Central memory CD8-positive, alpha-beta T cell (primary cell): ENCODE measurements at places on chromosomes 4 and X.

DNA sequence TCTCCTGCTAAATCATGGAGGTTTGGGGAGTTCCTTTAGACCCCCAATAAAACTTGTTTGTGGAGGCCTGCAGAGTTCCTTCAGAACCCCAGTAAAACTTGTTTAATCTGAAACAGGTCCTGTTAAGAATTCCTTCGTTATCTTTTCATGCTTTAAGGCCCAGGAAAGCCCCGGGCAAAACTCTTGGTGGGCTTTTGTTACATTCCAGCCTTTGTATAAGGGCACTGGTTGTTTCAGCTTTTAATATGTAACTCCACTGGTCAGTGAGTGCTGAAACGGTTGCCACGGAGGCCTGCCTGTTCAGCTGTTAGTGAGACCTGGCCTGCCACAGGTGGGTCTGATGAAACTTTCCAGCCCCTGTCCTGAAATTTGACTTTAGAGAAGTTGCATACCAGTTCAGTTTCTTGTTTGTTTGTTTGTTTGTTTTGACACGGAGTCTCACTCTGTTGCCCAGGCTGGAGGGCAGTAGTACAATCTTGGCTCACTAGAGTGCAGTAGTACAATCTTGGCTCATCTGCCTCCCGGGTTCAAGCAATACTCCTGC, 12.4 kb upstream of the DHRSX start:
- DNase-seq = no peak

DNA sequence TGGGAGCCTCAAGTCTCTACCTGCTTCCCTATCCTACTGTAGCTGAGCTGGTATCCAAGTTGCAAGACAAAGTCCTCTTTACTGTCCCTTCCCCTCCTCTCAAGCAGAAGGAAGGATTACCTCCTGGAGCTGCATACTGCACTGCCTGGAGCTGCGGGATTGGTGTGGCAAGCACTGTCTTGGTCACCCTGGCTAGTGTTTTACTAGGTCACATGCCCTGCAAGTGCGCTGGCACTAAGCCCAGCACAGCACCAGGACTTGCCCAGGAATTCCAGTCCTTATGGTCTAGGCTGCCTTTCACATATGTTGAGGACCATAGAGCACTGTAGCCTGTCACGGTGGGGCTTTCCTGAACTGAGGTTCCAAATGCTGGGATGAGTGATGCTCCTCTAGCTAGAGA, 227.3 kb upstream of the ZC4H2 start:
- DNase-seq = no peak

- DNase-seq = no peak
Observed at GRCh38 chrX:53071604-53072417, 10.4 kb upstream of the TSPYL2 start.

- DNase-seq = no peak
Observed at GRCh38 chr4:76434901-76435527, at the start of gene SHROOM3. Gene SHROOM3, plus strand, starts transcription at chr4:76435229. Its CDS starts 824 bp downstream, at chr4:76436053.
